ENCODE measurements at places on chromosomes 6 and 20.

GRCh38 chr20:39630215-39630908 is 668.2 kb downstream of the DHX35 start:
- DNase-seq: no peak

DNA sequence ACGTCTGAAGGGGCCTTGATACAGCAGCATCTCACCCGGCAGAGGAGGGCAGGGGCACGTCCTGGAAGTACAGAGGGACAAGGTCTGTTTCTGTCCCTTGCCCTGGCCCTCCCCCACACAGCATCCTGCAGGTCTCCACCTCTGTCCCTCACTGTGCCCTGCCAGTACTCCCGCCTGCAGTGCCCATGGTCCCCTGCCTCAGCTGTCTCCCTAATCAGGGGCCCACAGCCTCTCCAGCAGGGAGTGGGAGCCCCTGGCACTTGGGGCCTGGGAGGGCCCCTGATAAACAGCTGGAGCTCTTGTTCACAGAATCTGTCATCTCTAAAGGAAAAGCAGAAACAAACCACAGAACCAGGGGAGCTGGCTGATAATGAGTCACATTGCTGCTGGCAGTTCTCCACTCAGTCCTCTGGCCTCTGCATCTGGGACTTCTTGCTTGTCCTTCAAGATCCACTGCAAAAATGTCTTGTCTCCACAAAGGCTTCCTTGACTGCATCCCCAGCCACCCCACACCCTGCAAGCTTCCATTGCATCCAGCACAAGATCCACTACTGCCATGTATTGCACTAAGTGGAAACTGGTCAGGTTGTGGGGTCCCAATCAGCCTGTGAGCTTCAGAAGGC is 33.2 kb upstream of the TAF8 start:
- DNase-seq: no peak

DNA sequence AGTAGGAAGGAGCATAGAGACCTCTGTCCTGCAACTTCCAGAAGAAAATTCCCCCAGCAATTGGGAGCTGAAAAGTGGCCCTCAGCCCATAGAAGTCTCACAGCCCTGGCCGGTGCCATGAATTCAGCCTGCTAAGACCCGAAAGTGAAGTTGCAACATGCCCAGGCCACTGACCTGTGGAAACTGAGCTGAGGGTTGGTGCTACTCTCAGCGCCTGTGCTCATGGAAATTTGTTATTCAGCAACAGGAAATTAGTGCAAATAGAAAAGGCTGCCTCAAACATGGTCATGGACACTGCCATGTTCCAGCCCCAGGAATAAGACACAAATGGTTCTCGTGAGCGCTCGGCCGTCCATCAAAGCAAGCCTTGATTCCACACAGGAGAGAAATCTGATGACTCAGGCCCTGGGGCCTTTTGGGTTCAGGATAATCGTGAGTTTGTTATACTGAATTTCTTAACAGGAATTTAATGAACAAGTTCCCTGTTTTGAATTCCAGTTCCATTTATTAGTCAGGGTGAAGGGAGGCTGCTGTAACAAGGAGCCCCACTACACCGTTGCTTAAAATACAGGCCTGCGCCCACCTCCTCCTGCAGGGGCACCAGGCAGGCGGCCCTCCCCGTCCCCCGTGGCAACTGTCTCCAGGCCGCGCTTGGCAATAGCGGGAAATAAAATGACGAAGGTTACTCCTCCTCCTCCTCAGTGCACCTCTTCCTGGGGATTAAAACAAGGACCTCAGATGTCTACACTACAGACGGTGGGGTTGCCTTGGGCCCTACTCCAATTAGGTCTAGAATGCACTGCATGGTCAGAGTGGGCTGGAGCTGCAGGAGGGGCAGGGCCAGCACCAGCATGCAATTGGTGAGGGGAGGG is 152.9 kb downstream of the ERMARD start:
- DNase-seq: no peak

- no peak for DNase-seq
Observed at GRCh38 chr6:89989742-89990141, 95.5 kb downstream of the GJA10 start.

- no peak for DNase-seq
Observed at GRCh38 chr20:14777591-14777990, 440.2 kb upstream of the FLRT3 start.

- no peak for DNase-seq
Observed at GRCh38 chr20:53834062-53834442, 236.3 kb downstream of the BCAS1 start.

DNA sequence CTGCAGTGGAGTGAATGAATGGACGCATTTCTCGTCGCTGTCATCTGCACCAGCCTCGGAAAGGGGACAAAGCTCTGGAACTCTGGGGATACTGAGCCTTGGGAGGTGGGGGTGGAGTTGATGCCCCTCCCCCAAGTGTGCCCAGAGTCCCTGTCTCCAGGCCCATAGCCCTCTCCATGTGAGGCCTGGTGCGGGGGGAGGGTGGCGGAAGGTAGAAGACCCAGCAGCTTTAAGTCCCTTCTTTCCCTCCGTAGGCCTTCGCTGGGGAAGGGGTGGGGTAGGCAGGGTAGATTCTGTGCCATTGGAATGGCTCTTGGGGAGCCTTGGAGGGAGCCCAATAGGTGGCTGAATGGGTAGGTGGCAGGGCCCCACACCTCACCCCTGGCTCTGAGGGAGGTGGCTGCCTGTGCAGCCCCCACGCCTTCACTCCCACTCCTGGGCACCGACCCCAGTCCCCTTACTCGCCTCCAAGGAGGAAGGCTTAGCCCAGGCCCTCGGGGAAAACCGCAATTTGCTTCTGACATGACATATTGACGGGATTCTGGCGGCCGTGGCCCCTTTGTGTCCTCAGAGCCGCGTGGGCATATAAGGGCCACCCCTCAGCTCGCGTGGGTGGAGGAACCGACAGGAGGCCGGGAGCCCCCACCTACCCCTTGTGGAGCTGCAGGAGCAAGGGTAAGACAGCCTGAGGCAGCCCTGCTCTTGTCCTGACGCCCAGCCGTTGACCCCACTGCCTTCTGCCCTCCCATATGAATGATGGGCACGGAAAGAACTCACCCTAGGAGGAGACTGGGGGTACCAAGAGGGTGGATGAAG is at the start of gene BPIFB3:
BPIFB3 (plus strand) TSS at position 613 of the 816 bp plus-strand sequence. CDS start 1,533 bp downstream, outside the sequence.
- no peak for DNase-seq

- no peak for DNase-seq
Observed at GRCh38 chr6:15254070-15254975, 8.5 kb downstream of the JARID2 start.

Measured in SW480 (cell line).